ENCODE measurements at places on chromosomes 1 and 21. TPM values are rescaled to one million over a fixed set of nuclear protein-coding genes. Genes with fewer than 3 reads are reported as not detected.

GRCh38 chr1:11151826-11152612 is 37.1 kb upstream of the ANGPTL7 start:
- DNase-seq, result no peak

The RORC gene
- total RNA-seq, result 4.8 TPM

DNA sequence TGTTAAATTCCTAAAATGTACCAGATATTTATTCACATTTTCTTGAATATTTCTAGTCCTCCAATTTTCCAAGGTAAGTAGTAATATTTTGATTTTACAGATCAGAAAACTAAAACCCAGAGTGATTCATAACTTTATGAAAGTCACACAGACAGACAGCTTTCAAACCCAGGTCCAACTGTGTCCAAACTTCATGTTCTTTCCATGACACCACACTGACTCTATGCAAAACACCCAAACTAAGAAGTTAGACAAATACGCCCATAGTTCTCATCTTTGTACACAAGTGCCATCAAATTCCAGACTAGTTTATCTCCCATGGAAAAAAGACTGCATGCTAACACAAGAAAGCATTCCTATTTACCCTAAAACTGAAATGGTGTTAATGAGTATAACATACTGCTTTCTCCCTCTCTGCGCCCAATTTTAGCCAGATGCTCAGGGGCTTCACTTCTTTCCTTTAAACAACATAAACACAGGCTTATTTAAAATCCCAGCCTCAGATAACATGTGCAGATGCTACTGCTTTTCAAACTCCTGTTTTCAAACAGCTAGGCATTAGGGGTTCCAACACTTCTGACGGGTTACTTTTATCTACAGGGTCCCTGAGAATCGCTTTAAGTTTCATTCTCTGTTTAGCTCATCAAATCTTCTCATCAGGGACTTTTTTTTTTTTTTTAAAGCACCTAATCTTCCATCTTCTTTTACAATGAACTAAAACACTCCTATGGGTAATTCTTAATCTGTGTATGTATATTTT is 44.6 kb downstream of the WASF2 start:
- no peak for DNase-seq

- no peak for DNase-seq
Observed at GRCh38 chr1:168101336-168101735, 35.4 kb downstream of the GPR161 start.

DNA sequence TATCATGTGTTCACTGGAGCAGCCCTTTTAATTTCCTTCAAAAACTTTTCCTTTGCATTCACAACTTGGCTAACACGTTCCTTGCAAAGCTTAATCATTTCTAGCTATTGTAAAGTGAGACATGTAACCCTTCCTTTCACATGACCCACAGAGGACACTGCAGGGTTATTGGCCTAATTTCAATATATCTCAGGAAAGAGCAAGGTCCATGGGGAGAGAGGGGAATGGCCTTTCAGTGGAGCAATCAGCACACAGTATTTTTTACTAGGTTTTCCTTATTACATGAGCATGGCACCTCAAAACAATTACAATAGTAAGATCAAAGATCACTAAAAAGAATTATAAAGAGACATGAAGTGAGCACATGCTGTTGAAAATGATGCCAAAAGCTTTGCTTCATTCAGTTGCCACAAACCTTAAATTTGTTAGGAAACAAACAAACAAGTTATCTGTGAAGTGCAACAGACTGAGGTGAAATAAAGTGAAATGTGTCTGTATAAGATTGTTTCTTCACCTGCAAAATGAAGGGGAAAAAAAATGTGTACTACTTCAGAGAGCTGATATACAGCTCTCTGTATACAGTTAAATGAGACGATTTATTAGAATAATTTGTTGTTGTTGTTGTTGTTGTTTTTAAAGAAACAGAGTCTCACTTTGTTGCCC is 61.5 kb downstream of the EIF4G3 start:
- DNase-seq, result no peak

GRCh38 chr1:47940326-47940725 is 56.9 kb downstream of the TRABD2B start:
- no peak for DNase-seq

The LCE6A gene
- not detected for total RNA-seq

The MANEAL gene
- total RNA-seq, result 1.8 TPM
